ENCODE measurements at places on chromosomes 7 and 10.

GRCh38 chr7:1531979-1532455, 1.5 kb downstream of the MAFK start:
- no peak for DNase-seq

DNA sequence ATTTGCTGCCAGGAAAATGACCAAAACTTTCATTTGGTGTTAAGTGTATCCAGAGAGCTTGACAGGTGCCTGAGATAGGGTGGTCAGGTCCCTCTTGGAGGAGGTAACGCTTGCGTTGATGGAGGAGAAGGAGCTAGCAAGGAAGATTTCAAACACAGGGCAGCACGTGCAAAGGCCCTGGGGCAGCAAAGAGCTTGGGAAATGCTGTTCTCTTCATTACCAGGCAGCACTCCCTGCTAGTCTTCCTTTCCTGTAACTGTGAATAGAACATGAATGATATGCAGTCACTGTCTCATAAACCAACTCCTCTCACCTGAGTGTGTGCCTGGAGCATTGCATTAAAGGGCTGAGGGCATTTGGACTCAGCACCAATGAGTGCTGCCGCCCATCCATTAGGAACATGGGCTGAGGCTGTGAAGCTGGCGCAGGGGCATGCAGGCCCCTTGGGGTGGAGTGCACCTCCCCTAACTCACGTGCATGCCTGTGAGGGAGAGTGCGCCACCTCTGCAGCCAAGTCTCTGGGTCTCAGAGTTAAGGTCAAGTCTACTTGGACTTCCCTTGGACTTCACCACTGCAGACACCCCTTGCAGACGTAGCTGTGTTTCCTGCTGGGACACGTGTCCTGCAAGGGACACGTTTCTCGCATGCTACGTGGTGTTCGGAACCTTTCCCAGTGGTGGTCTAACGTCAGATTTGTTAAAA, 136.8 kb downstream of the PAXIP1 start:
- DNase-seq, result no peak

DNA sequence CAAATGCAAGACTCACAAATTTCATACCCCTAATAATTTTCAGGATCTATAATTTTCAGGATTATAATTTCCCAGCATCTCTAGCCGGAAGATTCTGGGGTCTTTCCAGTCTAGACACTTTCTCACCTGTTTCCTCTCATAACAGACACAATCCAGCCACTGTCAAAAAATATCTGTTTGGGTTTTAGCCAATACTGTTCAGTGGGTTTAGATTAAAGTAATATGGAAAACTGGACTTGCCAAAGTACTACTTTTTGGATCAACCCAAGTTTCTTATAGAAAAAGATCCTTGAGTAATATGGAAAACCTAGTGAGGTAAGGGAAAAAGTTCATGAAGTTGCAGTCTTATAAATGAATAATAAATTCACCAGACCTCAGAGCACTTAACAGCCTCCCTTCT, 62.1 kb upstream of the NEBL start:
- DNase-seq, result no peak

- DNase-seq, result no peak
These were observed 171.9 kb upstream of the LRRN3 start for GRCh38 chr7:110918949-110919548.

DNA sequence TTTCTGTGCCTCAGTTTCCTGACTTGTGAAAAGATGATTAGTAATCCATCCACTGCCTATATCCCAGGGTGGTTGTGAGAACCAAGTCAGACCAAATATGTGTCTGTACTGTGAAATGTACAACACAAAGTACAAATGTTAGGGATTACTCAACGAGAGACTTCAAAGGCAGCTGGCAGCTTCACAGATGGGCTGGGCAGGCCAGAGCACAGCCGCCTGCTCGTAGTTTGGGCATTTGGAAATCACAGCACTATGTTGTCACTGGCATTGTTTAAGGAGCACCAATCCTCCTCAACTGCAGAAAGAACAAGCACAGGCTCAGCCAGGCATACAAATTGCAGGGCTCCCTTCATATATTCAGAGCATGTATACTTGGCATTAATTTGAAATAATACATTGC, 64.5 kb upstream of the C10orf90 start:
- no peak for DNase-seq
